ENCODE measurements at places on chromosomes 1 and 21.

- DNase-seq, result no peak
Observed at GRCh38 chr1:237029850-237030535, 12.0 kb upstream of the RYR2 start.

DNA sequence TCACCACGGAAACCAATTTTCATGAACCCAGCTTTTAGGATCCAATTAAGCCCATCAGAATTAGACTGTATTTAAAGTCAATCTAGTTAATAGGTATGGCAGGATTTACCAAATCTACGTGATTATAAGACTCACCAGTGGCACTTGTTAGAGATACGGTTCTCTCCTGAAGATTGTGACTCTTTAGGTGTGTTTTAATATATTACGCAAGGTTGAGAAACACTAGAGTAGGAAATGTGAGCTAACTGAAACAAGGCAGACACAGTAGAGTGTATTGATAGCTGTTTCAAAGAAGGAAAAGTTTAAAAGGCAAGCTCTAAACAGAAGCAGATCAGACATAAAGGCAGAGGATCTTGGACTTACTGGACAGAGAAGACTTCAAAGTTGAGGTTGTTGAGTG lies 11.2 kb upstream of the RPE65 start:
- DNase-seq, result no peak

DNA sequence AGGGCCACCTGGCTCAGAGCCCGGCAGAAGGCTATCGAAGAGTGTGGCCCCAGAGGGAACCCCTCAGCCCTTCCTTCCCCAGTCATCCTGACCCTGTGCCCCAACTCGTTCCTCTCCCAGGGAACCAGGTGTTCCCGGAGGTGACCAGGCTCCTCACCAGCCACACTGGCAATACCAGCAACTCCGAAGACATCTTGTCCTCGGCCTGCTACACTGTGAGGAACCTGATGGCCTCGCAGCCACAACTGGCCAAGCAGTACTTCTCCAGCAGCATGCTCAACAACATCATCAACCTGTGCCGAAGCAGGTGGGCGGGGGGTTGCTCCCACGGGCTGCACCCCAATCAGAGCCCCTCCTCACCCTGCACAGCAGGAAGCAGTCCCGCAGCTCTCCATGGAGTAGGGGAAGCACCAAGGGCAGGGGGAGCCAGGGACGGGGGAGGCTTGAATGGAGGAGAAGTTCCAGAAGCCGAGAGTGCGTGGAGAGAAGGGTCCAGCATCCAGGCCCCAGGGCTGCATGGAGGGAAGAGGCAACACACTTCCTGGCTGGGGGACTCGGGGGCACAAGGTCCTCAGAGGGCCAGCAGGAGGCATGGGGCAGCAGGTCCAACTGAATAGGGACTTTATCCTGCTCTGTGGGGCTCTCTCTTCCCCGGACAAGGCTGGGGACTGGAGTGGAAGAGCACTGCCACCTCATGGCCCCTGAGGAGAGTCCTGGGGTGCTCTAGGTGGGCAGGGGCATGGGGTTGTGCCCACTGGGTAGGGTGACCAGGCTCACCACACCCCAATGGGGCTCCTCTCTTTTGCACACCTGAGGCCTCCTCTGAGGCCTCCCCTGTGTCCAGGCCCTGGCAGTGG lies 41.7 kb downstream of the PKP1 start:
- no peak for DNase-seq

- DNase-seq, result no peak
Observed at GRCh38 chr1:89708751-89709375, 75.9 kb downstream of the LRRC8C start.

- DNase-seq, result no peak
Observed at GRCh38 chr1:203051841-203052324, 25.6 kb downstream of the PPFIA4 start.

- no peak for DNase-seq
Observed at GRCh38 chr1:14634486-14634885, 36.0 kb downstream of the KAZN start.

DNA sequence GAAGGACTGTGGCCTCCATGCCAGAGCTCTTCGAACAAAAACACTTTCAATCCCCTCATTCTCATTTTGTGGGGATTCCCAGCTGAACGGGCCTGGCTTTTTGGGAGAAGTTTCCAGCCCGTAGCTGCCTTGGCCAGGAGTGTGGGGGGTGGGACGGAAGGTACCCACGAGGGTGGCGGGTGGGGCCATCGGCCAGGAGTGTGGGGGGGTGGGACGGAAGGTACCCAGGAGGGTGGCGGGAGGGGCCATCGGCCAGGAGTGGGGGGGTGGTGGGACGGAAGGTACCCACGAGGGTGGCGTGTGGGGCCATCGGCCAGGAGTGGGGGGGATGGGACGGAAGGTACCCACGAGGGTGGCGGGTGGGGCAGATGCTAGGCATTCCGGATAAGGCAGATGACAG lies 71.7 kb upstream of the ZBTB18 start:
- DNase-seq, result no peak

GRCh38 chr1:22774833-22775182 lies 64.2 kb downstream of the EPHB2 start:
- no peak for DNase-seq

DNA sequence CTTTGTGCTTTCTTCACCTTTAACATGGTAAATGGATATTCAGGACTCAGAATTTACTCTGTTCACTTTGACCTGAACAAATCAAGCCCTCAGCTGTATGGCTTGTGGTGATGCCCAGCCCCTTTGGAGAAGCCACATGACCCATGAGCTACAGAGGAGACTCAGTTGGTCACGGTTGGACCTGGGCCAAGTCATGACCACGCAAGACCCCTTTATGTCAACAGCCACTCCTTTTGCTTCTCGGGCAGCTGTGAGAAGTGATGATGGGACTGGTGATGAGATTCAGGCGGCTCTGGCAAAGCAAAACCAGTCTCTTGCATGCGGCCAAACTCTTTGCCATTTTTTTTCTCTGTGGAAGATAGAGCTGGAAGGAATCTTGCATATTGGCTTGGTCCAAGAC lies 96.5 kb upstream of the AJAP1 start:
- no peak for DNase-seq

DNA sequence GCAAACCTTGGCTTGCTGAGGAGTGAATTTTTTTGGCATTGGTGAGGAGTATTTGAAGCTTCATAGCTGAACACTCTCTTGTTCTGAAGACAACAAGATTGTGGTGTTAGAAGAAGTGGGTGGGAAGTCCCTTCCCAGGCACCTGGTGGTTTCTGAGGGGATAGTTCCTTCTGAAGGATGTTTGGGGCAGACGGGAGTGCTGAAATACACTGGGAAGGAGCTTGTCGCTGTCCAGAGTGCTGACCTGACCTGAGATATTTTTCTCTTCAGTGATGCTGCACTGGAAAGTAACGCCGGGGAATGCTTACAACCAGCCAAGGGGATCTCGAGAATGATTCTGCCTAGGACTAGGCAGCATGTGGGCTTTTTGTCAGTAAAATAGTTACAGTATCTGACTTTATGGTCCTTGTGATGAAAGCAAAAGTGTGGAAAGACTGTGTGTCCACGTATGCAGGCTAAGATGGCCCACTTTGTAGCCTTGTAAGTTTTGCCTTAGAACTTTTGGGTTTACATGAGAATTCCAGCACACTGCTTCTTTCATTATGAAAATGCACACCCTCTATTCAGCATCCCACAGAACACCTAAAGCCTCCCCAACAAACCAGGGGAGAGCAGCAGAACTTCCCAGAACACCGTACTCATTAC lies 33.1 kb upstream of the NFASC start:
- peak; percentile 2 for DNase-seq

GRCh38 chr1:174815036-174815435 lies 184.7 kb upstream of the CACYBP start:
- no peak for DNase-seq

GRCh38 chr1:52613636-52614373 lies 11.6 kb downstream of the GPX7 start:
- no peak for DNase-seq

GRCh38 chr1:47855230-47855629 lies 142.0 kb downstream of the TRABD2B start:
- DNase-seq, result no peak

DNA sequence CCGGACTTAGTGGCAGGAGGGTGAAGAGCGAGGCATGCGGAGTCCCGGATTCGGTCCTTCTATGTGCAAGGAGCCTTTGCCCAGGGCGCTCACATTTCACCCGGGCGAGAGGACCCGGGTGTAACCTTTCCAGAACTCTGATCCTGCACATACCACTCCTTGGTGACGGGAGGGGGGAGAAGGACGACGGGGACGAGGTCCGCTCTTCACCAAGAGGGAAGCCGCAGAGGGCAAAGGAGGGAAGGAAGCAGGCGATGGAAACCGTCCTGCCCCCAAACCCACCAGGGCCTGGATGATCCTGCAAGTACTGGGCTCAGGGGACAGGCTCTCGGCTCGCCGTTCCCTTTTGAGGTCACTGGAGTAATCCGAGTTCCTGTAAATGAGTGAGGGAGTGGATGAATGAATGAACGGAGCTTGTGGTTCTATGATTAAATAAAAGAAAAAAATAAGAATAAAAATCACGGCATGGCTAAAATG lies 993 bp downstream of the SYPL2 start:
- DNase-seq, result no peak

- DNase-seq, result no peak
Observed at GRCh38 chr1:71414179-71414578, 333.3 kb upstream of the ZRANB2 start.

DNA sequence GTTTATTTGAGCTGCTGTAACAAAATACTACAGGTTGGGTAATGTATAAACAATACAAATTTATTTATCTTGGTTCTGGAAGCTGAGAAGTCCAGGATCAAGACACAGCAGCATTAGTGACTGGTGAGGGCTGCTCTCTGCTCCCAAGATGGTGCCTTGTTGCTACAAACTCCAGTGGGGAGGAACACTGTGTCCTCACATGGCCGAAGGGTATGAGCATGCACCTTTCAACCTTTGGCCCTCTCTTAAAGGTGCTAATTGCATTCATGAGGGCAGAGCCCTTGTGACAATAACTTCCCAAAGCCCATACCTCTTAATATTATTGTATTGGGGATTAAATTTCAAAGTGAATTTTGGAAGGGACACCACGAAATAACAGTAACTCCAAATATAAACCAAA lies 55.3 kb upstream of the ATP1B1 start:
- no peak for DNase-seq

- no peak for DNase-seq
Observed at GRCh38 chr1:116777831-116778830, 23.9 kb downstream of the CD2 start.

DNA sequence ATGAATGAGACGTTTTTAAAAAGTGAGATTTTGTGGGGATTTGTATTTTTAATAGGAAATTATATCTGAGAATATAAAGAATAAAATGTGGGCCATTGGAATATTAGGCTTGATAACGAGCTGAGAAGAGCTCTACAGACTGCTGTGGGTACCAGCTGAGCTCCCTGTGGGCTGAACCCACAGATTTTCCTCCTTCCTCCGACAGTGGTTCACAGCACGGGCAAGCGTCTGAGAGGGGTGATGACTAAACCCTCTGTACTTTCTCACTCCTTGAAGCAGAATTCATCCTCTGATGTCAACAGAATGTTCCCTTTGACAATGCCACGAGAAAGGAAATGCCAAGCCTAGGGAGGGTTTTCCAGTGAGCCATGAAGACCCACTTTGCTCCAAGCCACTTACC lies 102.7 kb upstream of the AJAP1 start:
- no peak for DNase-seq

DNA sequence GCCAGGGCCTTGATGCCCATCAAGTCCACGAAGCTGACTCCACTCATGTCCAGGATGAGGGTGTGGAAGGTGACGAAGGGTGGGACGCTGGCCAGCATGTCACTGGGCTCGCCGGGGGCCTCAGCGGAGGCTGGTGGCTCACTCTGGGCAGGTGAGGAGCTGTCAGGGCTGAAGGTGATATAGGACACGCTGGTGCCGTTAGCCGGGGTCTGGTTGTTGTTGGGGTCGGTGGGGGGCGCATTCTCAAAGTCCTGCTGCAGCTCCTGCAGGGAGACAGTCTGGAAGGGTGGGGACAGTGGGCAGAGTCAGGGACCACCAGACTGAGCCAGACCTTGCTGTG lies 21.7 kb downstream of the SLC26A9 start:
- DNase-seq, result no peak

DNA sequence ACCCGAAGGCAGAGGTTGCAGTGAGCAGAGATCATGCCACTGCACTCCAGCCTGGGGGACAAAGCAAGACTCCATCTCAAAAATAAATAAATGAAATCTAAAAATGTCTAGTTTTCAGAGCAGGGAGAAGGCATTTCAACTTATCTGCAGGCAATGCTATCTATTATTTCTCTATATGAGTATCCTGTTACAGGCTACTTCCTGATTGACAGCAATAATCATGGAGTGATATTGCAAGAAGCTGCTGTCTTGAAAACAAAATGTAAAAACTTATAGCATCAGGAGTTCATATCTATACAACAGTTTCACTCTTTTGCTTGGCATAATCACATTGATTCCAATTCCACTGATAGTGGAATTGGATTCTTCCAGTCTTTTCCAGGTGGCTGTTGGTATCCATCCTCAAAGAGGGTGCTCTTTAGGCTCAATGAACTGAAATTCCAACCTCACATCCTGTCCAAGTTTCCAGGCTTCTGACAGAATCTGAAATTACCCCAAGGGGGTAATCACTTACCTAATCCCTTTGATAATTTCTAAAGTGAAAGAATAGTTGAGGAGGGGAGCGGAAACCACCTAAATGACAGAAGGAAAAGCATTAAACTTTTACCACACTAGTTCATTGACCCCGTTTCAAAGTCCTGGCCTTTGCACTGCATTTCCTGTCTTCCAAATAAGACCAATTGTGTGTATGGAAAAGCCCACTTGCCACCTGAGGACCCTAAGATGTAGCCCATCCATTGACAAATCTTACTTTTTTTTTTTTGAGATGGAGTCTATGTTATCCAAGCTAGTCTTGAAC lies 107.6 kb downstream of the GLUL start:
- no peak for DNase-seq

DNA sequence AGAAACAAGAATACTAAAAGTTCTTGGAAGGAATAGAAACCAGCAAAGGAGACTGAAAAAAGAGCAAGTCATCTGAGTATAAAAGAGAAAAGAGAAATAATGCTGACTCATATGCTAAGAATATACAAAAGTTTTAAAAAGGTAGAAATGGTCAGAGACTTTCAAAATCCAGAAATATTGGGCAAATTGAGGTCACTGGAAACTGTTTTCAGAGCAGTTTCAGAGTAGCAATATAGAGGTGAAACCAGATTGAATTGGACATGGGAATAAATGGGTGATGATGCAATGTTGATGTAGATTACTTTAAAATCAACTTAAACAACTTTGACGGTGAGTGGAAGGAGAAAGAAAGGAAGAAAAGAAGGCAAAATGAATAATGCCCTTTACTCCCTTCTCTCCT lies 1.8 kb upstream of the RPS6KC1 start:
- no peak for DNase-seq
